Karpas-422 (cell line): ENCODE measurements at places on chromosomes 11 and 22. TPM values are rescaled to one million over a fixed set of nuclear protein-coding genes. Genes with fewer than 3 reads are reported as not detected.
A peak's percentile ranks its signal among the peaks of the same experiment; 100 is the strongest.

NPAS4 gene
- not detected in 2 replicates for total RNA-seq

SLC22A6 gene
- not detected in 2 replicates for total RNA-seq

DNA sequence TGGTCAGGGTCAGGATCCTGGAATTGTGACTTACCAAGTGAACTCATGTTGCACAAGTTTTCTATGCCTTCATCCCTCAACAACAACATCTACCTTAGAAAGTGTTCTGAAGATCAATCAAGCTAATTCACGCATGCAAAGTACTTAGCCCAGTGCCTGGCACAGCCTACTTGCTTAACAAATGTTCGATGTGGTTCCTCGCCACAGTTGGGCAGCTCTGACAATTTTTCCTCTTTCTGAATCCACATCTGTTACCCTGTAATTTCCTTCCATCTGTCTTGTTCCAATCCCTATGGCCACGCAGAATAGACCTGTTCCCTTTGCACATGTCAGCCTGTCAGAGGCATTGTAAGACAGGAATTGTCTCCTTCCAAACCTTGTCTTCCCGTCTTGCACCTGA is 1415.2 kb downstream of the TBC1D22A start:
- no peaks in the 10 kb centered on the region; the same call in 1 of the 2 replicates for H3K27me3 ChIP-seq
- H3K4me1 ChIP-seq, result peaks cover 48% of the 10 kb centered on the region
- no peak overlapping the region for H3K27ac ChIP-seq
- H3K36me3 ChIP-seq, result no peaks in the 10 kb centered on the region
- no peak overlapping the region for H3K4me3 ChIP-seq
- peak; percentile 58 for DNase-seq

GRCh38 chr11:71119656-71120269 is 132.6 kb downstream of the SHANK2 start:
- H3K27ac ChIP-seq, result no peak overlapping the region
- H3K27me3 ChIP-seq, result no peaks in the 10 kb centered on the region
- no peaks in the 10 kb centered on the region for H3K4me1 ChIP-seq
- no peak overlapping the region for H3K4me3 ChIP-seq

KRTAP5-2 gene
- not detected in 2 replicates for total RNA-seq

DNA sequence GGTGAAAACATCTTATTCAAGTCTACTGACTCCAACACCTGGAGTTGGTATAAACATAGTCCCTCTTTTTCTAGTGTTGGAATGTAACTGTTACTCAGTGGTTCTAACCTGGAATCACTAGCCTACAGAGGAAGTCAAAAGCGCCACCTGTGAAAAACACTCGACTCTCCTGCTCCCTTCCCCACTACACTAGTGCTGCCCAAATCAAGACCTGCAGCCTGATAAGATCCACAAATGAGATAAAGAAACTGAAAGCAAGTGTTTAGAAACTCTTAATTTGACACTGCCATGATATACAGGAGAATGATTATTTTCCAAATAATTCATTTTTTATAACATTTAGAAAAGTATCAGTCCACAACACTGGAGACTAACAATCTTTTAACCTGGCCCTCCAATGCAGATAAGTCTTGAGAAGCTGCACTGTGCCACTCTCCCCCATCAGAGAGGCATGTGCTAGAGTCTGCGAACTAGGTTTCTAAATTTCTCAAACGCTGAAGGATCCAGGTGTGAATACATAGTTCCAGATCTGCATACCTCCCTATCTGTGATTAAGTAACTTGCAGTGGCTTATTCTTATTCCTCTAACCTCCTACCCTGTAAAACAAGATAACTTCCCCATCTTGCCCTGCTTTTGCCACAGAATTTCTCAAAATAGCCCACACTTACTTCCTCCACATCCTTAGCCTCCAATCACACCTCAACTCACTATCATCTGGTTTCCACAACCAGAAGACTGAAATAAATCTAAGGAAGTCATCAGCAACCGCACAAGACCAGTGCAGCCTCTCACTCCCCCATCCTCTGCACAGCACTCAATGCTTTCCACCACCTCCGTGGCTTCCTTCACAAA is 88.1 kb downstream of the RRAS2 start:
- no peak overlapping the region for H3K27ac ChIP-seq
- H3K4me3 ChIP-seq, result no peak overlapping the region
- DNase-seq, result no peak
- no peaks in the 10 kb centered on the region; the same call in 1 of the 2 replicates for H3K4me1 ChIP-seq
- H3K36me3 ChIP-seq, result no peaks in the 10 kb centered on the region

CATSPER1 gene
- total RNA-seq, result not detected in 2 replicates
